Astrocyte (in vitro differentiated cells and primary cell): ENCODE measurements at places on chromosomes 7 and 10.

GRCh38 chr7:1920881-1921280 is 250.8 kb downstream of the ELFN1 start:
- no peak for DNase-seq

DNA sequence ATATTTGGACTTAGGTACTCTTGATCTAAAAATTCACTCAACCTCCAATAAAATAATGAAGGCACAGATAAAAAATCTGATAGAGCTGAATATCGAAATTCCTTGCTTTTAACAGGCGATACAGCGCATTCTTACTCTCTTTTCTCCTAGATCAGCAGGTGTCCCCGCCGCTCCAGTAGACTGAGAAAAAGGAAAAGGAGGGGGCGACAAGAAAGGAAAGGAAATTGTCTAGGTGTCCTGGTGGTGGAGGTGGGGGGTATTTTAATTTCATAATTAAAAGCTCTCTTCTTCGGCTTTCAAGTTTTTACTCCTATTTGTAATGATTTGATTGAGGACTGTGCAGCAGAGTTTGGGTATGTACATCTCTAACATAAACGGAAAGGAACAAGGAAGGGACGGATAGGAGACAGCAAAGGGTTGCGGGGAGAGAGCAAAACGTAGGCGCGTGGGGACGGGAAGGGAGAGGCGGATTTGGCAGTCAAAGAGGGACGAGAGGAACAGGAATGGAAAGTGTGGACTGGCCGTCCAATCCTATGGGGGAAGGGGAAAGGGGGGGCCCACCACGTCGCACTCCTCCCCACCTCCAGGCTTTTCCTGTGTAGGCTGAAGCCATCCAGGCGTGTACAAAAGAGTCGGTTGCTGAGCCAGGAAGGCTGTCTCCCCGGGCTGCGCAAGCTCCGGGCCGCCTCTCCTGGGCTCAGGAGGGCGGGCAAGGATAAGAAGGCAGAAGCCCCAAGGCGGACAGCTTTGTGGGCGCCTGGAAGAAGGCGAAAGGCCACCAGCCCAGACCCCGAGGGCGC is 875 bp upstream of the HECTD2 start:
- DNase-seq: peak; percentile 91

- no peak for DNase-seq
These were observed 21.0 kb upstream of the EIF5AL1 start for GRCh38 chr10:79491143-79491835.

- DNase-seq: no peak
These were observed 1.0 kb downstream of the CPED1 start for GRCh38 chr7:120989257-120990220.

DNA sequence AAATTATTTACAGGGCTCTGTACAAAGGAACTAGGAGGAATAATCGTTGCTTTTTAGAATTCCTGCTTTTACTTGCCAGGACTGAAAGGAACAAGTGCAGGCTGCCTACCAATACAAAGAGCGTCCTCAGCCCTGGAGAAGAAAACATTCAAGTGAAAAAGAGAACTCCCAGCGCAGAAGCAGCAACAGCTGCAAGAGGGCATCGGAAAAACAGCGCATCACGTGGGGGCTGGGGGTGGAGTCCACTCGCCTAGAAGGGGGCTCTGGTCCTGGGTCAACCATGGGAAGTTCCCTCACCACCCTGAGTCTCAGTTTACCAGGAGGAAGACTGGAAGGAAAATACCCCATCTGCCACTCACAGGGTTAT is 385 bp upstream of the C10orf90 start:
- no peak for DNase-seq

DNA sequence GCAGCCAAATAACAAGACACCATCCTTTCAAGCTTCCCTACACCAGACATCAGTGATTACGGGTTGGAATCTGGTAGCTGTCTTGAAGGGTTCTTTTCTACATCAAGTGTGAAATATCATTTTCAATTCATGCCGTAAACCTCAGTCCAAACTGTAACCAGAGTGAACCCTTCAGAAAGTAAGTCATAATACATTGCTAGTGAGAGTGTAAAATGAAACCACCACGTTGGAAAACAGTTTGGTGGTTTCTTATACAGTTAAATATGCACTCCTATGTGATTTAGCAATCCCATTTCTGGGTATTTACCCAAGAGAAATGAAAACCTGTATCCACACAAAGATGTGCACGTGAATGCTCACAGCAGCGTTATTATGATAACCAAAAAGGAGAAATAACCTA is 25.6 kb upstream of the ZC3HAV1L start:
- DNase-seq: no peak

- no peak for DNase-seq
These were observed 104.6 kb downstream of the NRP1 start for GRCh38 chr10:33229949-33230267.

- no peak for DNase-seq
These were observed 8.0 kb downstream of the CALHM3 start for GRCh38 chr10:103470761-103471653.

GRCh38 chr10:121577568-121577967 is 20.7 kb downstream of the FGFR2 start:
- DNase-seq: no peak

DNA sequence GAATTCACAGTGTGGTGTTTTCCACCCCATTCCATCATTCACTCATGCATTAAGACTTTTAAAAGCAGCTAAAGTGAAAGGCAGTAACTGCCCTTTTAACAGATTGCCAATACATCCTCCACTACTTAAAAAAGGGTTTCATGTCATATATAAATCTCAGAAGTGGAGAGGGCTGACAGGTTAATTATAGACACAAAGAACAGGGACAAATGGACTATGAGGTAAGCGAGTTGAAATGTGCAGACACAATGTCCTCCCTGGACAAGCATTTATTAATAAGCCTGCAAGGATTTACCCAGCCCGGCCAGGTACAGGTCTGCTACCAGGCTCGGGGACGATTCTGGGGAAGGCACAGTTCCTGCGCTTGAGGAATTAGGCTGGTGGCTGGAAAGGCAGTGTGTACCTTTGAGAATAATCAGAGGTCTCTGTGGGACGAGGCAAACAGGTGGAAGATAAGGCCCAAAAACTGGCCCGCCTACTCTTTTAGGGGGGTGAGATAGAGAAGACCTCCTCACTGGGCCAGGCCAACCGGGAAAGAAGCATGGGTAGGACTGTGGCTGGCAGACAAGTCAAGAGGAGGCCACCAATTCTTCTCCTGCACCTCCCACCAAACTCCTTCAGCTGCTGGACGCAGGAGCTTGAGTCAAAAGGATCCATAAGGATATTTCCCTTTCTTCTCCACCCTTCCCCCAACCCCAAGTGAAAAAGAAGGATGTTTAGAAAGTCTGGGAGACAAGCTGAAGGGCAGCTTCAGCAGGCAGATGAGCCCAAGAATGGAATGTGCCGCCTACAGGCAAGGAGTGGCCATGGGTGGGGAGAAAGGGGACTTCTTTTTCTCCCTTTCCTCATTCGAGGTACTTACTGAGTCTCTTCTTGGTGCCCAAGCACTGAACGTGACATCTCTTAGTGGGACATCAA is 1.5 kb downstream of the PDLIM1 start:
- DNase-seq: no peak

- no peak for DNase-seq
These were observed 16.9 kb upstream of the FIGNL1 start for GRCh38 chr7:50466815-50467585.

DNA sequence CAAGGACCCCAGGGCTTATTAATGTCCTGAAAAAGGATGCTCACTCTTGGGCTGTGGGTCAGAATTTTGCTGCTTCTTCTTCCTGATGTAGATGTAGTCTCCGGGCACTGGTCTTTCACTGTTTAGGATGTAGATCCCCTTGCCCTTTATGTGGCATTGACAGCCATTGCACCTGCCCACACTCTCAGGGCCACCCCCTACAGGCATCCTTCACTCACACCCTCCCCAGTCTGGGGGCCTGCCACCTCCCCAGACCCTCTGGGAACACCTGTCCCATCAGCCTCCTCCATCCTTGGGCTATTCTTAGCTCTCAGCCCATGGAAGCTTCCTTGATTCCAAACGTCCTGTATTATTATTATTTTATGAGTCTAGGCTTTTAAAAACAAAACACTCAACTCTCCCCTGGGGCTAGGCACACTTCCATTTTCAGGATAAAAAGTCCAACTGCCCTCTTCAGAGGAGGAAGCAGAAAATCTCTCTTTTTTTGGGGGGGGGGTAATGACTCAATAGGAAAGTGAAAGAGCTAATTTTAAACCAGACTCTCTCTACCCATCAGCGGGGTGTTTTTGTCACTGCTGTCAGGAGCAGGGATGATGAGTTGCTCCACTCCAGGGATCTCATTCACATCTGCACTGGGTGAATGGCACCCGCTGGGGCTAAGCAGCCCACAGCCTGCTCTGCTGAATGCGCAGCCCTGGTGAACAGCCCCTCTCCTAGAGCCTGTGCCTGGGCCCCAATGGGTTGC is 11.5 kb upstream of the KLRG2 start:
- no peak for DNase-seq

GRCh38 chr10:91708174-91708861 is 75.4 kb upstream of the PPP1R3C start:
- DNase-seq: no peak

GRCh38 chr10:29130190-29130673 is 158.6 kb upstream of the LYZL1 start:
- DNase-seq: no peak

DNA sequence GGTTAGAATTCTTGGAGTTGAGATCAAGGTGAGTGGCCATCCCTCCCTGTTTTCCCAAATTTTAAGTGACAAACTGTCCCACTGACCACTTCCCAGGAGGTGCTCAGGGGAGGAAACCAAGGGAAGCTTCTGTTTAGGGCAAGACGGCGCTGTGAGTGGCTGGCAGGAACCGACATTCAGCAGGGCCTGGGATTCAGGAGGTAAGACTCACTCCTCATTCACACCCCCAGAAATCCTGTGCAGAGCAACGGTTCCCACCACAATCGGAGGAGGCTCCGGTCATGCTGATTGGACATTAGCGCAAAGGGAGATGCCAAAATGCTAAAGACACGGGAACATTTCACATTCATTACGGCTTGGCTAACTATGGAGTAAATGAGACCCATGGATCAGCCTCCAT is 200.9 kb downstream of the GRID1 start:
- no peak for DNase-seq

DNA sequence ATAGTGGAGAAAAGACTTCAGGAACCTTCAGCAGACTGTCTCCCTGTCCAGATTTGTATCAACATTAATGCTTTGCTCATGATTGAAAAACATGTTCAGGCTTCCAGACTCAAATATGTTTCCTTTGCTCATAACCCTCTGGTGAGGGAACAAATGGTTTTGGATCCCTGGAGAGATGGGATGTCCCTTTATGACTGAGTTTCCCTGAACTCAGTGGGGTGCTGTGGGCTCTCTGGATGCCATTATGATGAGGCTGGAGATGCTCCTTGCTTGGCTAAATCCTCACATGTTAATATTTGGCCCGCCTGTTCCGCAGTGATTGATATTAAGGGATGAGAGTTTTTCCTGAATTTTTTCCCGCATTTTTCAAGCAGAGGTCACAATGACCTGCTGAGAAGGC is 749.4 kb downstream of the SUGCT start:
- peak; percentile 36 for DNase-seq

DNA sequence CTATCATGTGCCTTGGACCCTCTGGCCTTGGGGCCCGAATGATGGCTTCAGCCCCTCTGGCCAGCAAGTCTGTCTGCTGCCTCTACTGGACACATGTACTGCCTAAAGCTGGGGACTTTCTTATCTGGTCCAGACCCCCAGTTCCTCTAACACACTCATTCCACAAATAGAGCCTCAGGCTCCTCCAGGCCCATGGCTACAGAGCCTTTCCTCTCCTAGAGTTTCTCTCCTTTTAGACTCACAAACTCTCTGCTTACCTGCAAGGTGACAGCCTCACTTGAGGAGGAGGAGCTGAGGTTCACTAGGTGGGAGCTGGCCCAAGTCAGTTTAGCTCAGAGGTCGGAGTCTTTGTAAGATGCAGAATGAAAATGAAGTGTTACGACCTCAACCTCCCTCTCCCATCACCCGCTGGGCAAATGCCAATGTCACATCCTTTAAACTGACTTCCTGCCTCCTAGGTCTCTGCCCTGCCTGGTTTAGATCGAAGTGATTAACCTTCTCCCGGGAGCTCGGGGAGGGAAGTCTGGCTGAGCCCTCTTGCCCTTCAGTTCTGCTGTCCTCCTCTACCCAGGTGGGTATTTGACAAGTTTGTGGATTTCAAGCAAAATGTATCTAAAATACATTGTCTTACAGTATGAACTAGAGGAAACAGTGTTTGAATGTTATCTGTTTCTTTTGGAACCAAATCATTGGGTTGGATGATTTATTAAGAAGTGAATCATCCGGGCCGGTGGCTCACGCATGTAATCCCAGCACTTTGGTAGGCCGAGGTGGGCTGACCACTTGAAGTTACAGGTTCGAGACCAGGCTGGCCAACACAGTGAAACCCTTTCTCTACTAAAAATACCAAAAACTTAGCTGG is 71.9 kb upstream of the TNS3 start:
- DNase-seq: peak; percentile 77
